ENCODE measurements at places on chromosomes 5 and 9.

DNA sequence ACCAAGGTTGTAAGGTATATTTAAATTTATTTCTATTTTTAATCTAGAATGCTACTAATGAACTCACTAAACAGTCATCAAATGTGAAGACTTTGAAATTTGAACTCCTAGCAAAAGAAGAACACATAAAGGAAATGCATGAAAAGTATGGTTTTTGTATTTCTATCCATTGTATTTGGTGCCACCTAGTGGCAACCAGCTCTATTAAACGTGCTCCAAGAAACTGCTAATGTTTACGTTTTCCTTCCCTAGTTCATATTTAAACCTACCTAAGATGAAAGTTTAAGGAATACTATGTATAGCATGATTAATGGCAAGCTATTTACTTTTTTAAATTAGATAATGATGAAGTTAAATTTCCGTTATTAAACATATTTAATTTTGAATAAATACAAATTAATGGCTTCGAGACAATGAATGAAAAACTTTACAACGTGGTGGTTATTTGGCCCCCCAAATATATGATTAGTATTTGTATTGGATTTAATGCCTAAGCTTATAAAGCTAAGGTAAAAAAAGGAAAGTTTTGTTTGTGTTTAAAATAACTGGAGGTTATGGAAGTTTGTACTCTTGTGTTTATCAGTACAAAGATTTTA is 115.9 kb upstream of the SH3GL2 start:
- DNase-seq = no peak

GRCh38 chr5:125412561-125413495 is 666.4 kb upstream of the ZNF608 start:
- DNase-seq = peak; percentile 72

- no peak for DNase-seq
These were observed 94.9 kb upstream of the NMUR2 start for GRCh38 chr5:152499814-152500535.

GRCh38 chr5:37658440-37658839 is 181.4 kb downstream of the GDNF start:
- no peak for DNase-seq

DNA sequence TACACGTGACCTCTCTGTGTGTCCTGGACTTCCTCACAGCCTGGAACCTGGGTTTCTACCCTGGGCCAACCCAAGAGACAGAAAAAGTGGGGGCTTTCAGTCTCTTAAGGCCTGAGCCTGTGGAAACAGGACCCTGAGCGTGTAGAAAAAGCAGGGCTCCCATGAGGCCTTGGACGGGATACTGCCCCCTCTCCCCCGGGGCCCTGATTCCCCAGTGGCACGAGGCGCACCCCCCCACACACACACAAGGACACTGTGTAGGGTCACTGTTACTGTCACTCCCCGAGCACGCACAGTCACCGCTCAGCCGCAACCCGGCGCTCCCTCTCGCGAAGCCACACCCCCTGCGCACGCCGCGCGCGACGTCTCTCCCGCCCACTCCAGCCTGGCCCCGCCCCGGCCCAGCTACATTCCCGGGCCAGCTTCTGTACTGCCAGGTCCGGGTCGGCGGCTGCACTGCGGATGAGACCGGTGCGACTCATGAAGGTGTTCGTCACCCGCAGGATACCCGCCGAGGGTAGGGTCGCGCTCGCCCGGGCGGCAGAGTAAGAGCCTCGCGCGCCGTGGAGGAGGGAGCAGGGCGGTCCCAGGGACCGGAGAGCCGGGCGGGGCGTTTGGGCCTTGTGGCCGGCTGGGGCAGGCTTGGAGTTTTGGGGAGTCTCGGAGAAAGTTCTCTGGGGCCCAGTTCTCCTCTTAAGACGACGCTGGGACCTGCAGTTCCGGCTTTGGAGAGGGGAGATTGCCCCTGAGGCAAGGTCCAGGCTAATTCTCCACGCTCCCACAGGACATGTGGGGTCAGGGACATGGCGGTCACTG is at the start of gene GRHPR:
GRHPR (plus strand) TSS at position 408 of the 816 bp plus-strand sequence; CDS start at position 463, 55 bp downstream.
- DNase-seq = peak; percentile 91

- DNase-seq = no peak
These were observed 138.5 kb upstream of the TAF11L2 start for GRCh38 chr5:17359451-17360011.

DNA sequence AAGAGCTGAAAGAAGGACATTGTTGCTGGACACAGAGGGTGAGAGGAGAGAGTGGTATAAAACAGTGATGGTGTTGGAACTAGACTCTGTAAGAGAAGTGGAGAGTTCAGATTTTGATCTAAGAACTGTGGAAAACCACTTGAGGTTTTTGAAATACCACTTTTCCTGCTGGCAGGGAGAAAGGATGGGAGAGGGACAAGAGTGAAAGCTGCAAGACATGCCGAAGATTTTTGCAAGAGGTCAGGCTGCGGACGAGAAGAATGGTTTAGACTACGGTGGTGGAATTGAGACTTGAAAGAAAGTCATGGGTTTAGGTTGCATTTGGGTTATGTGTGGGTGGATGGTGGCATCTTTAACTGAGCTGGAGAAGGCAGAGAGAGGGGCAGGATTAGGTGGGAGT is 202.2 kb upstream of the RPS23 start:
- DNase-seq = no peak

DNA sequence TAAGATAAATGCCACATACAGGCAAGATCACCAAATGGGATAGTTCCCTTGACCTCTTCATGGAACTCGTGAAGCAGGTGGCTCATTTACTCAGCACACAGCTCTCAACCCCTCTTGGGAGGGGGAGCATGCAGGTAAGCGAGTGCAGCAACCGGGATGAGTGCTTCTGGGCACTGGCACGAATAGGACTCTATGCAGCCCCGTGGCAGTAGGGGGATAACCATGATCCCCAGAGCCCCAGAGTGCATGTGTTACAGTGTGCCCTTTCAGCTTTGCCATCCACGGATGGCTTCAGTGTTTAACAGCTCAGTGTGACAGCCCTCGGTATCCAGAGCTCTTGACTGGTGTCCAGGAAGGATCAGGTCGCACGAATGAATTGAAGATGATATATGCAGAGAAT is 1187.1 kb downstream of the CDH9 start:
- DNase-seq = no peak

GRCh38 chr9:93193388-93194220 is 9.7 kb downstream of the WNK2 start:
- DNase-seq = no peak

- peak; percentile 79 for DNase-seq
These were observed 1.2 kb downstream of the N4BP3 start for GRCh38 chr5:178114325-178115135.

GRCh38 chr9:83267741-83268140 is 204.8 kb upstream of the RASEF start:
- DNase-seq = no peak

DNA sequence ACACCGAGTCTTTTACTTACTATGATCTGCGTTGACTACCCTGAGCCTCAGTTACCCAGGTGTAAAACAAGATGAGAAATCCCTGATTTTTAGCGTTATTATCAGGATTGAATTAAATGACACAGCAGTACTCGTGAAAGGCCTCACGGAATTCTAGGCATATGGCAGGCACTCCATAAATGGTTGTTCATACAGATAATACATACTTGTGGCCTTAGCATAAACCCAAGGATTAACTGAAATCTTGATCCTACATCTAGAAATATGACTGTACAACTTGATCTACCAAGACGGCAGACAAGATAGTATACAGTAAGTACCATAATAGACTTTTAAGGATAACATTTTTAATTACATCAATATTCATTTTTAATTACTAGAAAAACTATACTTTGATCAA is 409.8 kb downstream of the BNC2 start:
- no peak for DNase-seq

DNA sequence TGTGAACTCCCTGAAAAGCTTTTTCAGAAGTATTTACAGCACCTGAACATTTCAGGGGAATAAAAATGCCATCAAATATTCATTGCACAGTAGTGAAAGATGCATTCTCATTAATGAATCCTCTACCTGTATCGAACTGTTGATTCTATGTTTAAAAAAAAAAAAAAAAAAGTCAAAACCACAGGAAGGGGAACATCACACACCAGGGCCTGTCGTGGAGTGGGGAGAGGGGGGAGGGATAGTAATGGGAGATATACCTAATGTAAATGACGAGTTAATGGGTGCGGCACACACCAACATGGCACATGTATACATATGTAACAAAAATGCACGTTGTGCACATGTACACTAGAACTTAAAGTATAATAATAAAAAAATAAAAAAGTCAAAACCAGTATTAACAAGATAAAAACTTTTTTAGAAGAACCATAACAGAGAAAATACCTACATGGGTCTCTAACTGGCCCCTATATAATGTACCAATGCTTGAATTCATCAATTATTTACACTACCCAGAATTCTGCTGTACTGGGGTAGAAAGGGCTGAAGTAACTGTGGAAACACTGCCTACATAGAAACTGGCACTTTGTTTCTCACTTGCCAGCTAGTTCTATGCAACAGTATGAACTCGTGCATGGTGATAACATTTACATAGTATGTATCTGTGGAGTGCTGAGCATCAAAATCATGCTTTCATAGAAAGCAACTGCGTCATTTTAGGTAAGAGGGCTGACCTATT is 48.9 kb downstream of the GNAQ start:
- no peak for DNase-seq

DNA sequence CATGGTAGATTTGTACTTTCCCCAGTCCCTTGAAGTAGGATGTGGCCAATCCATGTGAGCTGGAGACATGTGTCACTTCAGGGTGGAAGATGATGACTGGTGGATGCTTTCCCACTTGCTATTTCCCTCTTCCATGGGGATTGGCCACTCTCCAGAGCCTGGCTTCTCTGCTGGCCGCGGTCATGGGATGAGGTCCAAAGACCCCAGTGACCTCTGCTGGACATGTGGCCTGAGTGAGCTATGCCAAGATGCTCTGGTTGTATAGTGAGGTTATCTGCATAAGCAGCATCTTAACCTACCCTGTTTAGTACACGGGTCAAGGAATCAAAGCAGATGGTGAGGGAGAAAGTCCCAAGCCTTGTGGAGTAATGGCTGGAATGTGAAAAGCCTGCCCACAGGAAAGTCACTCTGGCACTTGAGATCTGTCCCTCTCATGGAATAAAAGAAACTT is 47.1 kb downstream of the SH3PXD2B start:
- no peak for DNase-seq

DNA sequence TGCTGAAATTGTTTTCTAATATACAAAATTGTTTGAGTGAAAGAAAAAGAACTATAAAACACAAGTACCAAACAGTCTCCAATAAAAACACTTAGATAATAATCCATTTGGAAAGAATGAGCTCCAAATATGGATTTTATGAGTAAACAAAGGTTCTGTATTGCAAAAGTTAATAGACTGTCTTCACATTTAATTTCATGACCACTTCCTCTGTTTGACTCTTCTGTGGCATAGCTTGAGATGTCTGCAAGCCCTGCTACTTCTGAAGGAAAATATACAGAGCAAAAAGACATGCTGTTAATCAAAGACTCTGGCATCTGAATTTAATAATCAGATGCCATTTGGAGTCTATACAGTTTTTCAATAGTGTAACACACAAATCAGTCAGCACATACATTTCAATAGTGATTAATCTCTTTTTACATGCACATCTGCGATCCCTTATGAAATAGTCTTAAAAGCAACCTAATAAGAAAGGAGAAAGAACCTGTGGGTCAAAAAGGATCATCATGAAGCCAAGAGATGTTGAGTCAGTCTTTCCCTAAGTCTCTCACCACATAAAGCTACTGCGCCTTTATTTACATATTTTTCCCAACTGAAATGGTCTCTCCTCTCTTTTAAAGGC is 165.4 kb upstream of the LHFPL2 start:
- DNase-seq = no peak

DNA sequence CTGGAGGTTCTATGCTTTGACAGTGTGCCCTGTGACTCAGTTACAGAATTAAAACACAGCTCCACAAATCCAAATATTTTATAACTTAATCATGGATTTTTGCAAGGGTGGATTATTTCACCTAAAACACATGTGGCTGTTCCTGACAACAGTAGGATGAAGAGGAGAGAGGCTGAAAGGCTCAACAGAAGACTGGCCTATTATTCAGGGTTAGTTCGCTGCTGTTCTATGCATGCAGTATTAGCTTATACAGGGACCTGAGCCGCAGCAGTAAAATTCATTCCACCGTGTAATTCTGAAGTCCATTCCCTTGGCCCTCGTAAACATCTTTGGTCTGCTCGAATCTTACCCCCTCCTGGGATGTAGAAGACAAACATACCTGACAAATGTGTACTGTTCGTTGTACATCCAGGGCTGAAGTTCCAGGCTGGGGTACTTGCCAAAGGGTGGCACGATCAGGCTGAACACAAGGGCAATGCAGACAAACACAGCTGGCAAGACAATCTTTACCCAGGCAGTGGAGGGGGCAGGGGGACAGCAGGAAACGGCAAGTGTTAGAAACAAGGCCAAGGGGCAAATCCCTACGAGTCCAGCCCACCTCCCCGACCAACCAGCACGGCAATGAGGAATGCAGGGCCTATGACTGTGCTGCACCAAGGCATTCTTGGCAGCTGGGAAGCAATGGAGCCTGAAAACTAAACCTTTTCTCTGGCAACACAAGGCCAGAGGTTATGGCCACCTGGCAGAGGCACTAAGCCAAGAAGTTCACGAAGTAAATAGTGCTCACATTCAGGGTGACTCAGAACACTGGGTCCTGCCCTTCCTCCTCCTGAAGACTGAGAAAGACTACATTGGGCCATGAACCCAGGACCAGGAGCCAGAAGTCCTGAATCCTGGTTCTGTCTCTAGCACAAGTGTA is 46.8 kb downstream of the NIPSNAP3B start:
- DNase-seq = no peak

GRCh38 chr5:18772475-18772874 is 1138.2 kb downstream of the TAF11L14 start:
- DNase-seq = no peak

- DNase-seq = peak; percentile 73
These were observed 13.3 kb upstream of the RECK start for GRCh38 chr9:36023260-36024048.

GRCh38 chr5:81117566-81117965 is 115.6 kb upstream of the CKMT2 start:
- DNase-seq = no peak

GRCh38 chr5:141763541-141763940 is 81.5 kb upstream of the ARAP3 start:
- DNase-seq = no peak

- no peak for DNase-seq
These were observed 32.4 kb downstream of the C9 start for GRCh38 chr5:39331861-39332381.

- peak; percentile 31 for DNase-seq
These were observed 41.2 kb downstream of the SLC6A3 start for GRCh38 chr5:1404062-1404461.

Data from suprapubic skin (tissue), 4 donors.